ENCODE measurements at places on chromosomes 2 and 18. TPM values are rescaled to one million over a fixed set of nuclear protein-coding genes. Genes with fewer than 3 reads are reported as not detected.

DLGAP1 gene
- 0.98 TPM for total RNA-seq

NFE2L2 gene
- 149 TPM for total RNA-seq

ADD2 gene
- 3.2 TPM for total RNA-seq

METTL5 gene
- 43.1 TPM for total RNA-seq

ALKAL2 gene
- total RNA-seq, result 3.0 TPM

CELF4 gene
- total RNA-seq, result 0.45 TPM

HRH4 gene
- total RNA-seq, result 0.36 TPM

CFAP65 gene
- 0.18 TPM for total RNA-seq

RAX gene
- total RNA-seq, result not detected
